ENCODE measurements at places on chromosomes 7 and 10.

DNA sequence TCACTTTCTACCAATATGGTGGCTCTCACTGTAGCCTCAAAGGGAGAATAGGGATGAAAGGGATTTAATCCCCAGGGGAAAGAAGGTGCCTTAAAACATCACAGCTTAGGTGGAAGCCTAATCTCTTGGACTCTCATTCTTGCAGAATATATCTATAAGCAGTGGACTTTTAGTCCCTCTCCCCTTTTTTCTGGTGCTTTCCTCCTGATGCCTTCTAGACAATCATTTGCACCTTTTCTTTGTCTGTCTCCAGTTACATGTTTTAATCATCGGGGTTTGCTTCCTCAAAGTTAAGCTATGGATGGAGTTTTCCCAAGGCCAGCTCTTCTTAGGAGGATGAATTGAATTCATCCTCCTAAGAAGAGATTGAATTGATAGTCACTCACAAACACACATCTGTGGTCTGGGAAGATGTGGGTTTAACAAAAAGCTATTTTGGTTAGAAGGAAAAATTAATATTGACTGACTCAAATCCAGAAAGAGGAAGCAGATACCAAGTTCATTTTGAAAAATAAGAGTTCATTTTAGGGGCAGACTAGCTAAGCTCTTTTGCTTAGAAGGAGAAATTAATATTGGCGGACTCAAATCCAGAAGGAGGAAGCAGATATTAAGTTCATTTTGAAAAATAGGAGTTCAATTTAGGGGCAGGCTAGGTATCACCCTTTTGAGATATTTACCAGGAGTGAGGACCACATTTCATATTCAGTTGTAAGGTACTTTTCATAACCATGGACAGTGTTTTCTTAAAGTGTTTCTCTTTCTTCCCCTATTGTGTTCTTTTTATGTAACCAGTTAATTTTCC is 35.2 kb upstream of the PLEKHS1 start:
- no peak for DNase-seq

GRCh38 chr10:3946234-3947229 is 161.5 kb upstream of the KLF6 start:
- DNase-seq, result no peak

GRCh38 chr7:17532861-17533404 is 234.5 kb downstream of the AHR start:
- DNase-seq, result peak; percentile 84

GRCh38 chr7:112383671-112384417 is 66.4 kb upstream of the IFRD1 start:
- no peak for DNase-seq

GRCh38 chr7:108294595-108294994 is 161.6 kb downstream of the NRCAM start:
- no peak for DNase-seq

DNA sequence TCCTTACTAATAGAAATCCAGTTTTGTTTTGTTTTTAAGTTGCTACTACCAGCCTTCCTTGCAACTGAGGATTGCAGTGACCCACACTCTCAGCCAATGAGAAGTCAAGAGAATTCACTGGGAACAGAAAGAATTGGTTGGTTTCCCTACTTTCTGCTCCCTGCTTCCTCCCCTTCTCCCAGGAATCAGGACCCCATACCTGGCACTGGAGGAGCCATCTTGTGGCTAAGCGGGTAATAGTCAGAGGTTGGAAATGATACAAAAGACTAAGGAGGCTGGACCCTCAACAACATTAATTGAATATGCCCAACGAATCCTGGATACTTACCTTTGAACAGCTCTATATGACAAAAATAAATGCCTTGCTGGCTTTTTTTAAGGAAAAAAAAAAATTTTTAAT is 6.3 kb downstream of the TMEM176A start:
- DNase-seq, result no peak
